Activated CD4-positive, alpha-beta T cell treated with anti-CD3 and anti-CD28 coated beads, Interleukin-2, Interleukin-4, amounts not matched to agents 100 ng/mL and 50 ng/mL, durations not matched to agents 16 hours and 8 hours (primary cell): ENCODE measurements at places on chromosomes 11 and 22.

- DNase-seq = no peak
Observed at GRCh38 chr11:123200264-123200663, 5.2 kb upstream of the CLMP start.

DNA sequence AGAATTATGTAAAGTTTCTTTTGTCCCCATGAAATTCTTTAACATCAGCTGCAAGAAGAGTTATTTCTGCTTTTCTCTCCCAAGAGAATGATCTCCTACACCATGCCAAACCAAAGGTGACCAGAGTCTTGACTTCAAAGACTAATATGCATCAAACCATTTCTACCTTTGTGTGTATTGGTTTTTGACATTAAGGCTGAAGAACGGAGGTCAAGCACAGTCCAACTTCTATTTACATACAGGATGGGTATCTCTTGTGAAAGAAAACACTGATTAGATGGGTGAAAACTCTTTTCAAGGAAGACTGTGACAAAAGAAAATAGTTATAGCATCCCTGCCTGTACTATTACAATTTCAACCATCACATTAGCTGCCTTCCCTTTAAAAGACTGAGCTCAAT is 256.3 kb downstream of the CADM1 start:
- DNase-seq = no peak

DNA sequence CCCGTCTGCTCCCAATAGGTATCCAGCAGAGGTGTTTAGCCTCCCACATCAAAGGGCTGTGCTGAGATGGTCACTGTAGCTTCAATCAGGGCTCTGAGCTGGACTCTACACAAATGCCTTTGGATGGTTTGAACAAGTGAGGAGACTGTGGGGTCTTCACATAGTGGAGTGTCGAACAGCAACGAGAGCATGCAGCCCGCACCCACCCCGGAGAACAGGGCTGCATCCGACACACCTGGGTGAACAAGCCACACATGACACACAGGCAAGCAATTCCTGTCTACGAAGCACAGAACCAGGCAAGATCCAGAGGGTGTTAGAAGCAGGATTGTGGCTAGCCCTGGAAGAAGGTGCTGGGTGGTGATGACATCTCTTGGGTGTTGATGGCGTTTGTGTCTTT is 58.0 kb upstream of the FGF3 start:
- no peak for DNase-seq

DNA sequence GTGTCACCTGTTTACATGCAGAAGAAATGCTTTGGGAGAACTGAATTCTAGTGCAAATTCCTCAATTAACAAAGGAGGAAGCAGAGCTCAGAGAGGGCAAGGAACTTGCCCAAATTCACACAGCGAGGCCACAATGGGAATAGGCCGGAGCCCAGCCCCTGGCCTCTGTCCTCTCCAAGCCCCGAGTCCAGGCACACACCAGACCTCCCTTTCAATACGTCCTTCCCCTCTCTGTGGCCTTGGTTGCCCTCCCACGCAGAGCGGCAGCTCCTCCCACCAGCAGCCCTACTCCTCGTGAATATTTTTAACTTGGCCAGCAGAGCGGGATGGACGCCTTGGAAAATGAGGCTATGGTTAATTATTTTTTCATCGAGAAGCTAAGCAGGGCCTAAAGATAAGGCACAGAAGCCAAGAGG is 1.6 kb upstream of the CARD10 start:
- no peak for DNase-seq

DNA sequence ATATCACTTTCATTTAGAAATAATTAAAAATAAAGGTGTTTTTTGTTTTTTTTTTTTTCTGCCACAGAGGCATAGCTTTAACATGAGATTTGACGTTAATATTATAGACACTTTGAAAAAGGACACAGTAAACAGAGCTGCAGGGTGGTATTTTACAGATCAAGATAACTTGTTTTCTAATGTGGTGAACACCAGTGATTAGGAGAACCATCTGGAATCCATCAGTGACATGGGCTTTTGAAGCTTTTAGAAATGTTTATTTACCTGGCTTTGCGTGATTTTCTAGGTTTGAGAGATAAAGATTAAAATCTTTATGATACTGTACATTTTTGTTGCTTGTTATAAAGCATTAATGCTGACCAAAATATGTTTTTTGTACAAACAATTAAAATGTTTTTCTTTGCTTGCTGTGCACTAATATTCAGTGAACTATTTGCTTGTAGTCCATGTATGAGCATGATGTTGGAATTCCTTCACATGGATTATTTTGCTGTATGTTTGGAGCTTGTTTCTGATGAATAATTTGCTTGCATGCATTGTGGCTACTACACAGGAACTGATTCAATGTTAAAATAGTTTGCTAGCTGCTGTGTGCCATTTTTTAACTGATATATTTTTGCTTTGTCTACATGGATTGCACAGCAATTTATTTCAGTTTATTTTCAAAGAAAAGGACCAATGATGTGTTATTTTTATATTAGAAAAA is 352.1 kb upstream of the NARS2 start:
- no peak for DNase-seq

DNA sequence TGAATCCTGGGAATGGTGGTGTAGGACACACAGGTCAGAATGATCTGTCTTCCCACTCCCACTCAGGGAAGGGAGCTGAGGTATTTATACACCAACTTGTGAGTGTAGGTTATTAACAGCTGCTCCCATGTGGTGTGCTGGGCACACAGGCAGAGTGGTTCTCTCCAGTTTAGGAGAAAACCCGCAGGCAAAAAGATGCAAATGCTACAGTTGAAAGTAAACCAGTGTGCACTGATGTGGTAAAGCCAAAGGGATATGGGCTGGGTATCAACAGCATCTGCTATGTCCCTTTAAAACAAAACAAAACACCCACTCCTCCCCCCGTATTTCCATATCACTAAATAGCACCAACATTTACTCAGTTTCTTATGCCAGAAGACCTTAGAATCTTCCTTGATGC is 75.4 kb upstream of the SYT13 start:
- DNase-seq = no peak

DNA sequence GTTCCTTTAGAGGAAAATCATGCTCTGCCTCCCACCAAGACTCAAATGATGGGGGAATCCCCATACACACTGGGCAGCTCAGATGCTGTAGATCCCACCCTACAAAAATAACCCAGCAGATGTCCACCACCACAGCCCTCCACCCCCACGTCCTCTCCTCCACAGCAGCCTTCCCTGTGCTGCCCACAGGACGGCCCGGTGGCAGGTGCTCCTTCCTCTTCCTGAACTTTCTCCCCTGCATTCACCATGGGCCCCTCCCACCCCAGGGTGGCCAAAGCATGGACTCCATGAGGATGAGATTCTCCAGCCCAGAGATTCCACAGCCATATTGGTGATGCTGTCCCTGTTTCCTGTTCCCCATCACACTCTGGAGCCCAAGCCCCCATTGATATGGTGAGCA is 368.3 kb downstream of the CADM1 start:
- no peak for DNase-seq

DNA sequence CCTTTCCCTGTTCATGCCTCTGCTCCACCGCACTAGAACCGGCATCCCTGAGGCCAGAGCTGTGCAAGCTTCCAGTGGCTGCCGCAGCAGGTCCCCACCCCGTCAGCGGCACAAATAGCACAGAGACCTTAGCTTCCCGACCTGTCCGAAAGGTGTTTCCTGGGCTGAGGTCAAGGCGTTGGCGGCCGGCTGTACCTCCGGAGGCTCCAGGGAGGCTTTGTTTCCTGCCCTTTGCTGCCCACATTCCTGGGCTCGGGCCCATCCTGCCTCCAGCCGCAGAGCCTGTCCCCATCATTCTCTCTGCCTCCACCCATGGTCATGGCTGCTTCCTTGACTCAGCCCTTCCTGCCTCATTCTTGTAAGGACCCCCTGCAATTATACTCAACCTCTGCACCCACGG is 31.2 kb downstream of the ARHGAP8 start:
- no peak for DNase-seq

- no peak for DNase-seq
Observed at GRCh38 chr11:48216510-48216909, at the start of gene OR4B1. OR4B1 (plus strand) TSS chr11:48216810; CDS start chr11:48216810, 0 bp downstream.

DNA sequence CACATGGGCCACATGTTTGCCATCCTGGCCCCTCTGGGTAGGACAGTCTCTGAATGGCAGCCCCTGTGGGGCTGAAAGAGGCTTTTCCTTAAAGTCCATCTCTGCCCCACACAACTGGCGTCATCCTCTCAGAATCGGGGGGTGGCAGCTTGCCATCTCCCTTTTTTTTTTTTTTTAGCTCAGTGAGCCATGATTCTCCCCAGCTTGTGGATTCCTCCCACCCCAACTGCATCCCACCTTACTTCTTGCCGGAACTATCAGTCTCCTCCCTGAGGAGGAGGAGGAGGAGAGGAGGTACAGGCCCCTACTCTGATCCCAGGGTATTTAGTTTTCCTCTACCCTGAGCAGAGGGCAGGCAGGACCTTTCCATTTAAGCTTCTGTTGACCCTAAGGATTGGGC is 3.4 kb downstream of the DGKZ start:
- DNase-seq = no peak

DNA sequence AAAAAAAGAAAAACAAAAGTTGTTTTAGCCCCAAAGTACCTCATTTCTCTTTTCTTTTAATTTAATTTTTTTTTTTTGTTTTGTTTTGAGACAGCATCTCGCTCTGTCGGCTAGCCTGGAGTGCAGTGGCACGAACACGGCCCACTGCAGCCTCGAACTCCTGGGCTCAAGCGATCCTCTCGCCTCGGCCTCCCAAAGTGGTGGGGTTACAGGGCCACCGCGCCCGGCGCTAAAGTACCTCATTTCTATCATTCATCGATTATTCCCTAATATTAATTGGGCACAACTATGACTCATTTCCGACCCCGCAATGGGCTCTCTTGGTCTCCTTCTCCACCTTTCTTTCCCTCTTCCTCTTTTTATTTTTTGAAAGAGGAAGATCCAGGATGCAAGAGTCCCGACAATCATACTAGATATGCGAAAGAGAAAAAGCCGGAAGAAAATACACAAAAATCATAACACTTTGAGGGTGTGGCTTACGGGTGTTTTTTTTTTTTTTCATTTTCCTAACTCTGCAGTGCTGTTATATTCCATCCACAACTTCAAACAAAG is 475 bp upstream of the AIP start:
- DNase-seq = no peak

DNA sequence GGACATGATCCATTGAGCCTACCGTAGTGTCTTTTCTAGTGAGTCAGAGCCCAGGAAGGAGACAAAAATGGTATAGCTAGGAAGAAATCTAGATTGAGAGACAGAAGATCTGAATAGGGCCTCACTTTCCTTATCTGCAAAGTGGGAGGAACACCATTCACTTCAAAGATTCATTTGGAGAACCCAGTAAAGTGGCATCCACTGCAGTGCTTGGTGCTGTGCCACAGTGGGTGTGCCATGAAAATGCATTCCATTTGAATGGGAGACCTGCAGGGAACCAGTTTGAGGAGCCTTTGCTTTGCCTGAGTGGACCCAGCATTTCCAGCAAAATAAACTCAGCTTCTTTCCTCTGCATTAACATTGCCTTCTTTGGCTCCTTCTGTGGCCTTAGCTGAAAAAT is 470.5 kb upstream of the CADM1 start:
- DNase-seq = no peak
